ENCODE measurements at places on chromosomes 3 and 15. TPM values are rescaled to one million over a fixed set of nuclear protein-coding genes. Genes with fewer than 3 reads are reported as not detected.

GRCh38 chr3:46670891-46671427 is 22.5 kb downstream of the ALS2CL start:
- DNase-seq, result no peak

Gene IGDCC3
- total RNA-seq, result not detected

Gene SMAD3
- 38.2 TPM for total RNA-seq

GRCh38 chr15:43210807-43211206 is 10.0 kb downstream of the EPB42 start:
- DNase-seq, result no peak

Gene EPHB3
- total RNA-seq, result 8.7 TPM

DNA sequence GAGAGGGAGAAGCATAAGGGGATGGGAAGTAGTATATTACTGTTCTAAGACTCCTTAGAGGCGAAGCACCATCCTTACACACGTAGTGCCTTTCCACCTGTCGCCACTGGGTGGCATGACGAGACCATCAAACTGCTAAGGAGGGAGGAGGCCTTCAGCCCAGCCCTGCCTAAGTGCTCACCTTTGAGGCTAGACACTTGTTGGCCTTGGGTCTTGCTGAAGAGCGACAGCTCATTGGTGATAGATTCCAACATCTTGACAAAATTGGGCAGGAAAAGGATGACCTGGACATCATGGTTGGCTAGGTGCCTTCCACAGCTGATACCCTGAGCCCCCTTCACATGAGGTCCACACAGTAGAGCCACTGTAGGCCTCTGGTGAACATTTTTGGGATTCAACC is 19.6 kb downstream of the CLK3 start:
- DNase-seq, result peak; percentile 40

Gene SPESP1
- not detected for total RNA-seq

- peak; percentile 71 for DNase-seq
These were observed 48.0 kb downstream of the TYRO3 start for GRCh38 chr15:41606997-41607396.

Gene ABHD10
- total RNA-seq, result 78.2 TPM

Gene CYP1A2
- total RNA-seq, result 0.23 TPM

Gene CELSR3
- total RNA-seq, result 0.16 TPM

Gene CLRN1
- total RNA-seq, result not detected

DNA sequence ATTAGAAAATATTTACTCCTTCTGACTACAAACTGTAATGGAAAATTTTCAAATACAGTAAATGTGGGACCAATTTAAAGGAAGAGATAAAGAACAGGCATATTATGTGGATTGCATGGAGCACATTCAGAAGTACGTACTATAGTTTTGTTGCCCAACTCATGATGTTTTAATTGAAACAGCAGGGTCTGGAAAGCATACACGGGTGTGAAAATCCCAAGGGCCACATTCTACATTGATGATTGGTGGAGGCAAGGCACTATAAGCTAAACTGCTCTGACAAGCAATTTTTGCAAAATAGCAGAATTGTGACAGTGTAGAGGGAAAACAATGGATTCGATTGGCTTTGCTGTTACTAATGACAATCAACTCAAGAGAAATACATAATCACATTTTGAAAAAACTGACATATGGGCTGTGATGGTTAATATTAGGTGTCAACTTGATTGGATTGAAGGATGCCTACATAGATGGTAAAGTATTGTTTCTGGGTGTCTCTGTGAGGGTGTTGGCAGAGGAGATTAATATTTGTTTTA is 458.6 kb downstream of the PYDC2 start:
- DNase-seq, result no peak

Gene SLC49A4
- total RNA-seq, result 10.2 TPM

DNA sequence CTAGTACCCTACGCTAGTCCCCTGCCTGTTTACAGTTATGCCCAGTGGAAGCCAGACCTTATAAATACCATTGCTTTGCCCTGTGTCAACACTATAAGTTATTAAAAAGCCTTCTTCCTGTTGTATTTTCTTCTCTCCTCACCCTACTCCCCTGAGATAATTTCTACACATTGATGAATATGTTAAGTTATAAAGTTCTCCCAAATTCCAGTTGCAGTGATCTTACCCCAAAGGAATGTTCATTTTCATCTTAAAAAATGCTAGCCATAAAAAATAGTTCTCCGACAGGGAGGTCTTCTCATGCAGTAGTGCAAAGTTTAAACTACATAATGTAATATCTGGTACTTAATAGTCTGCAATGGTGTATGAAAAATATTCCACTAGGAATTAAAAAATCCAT is 58.6 kb downstream of the MAP2K5 start:
- no peak for DNase-seq

GRCh38 chr3:134033315-134033996 is 3.7 kb upstream of the SLCO2A1 start:
- DNase-seq, result no peak

Gene FOXL2NB
- not detected for total RNA-seq

- DNase-seq, result no peak
These were observed 20.6 kb downstream of the NR2F2 start for GRCh38 chr15:96350934-96351724.

DNA sequence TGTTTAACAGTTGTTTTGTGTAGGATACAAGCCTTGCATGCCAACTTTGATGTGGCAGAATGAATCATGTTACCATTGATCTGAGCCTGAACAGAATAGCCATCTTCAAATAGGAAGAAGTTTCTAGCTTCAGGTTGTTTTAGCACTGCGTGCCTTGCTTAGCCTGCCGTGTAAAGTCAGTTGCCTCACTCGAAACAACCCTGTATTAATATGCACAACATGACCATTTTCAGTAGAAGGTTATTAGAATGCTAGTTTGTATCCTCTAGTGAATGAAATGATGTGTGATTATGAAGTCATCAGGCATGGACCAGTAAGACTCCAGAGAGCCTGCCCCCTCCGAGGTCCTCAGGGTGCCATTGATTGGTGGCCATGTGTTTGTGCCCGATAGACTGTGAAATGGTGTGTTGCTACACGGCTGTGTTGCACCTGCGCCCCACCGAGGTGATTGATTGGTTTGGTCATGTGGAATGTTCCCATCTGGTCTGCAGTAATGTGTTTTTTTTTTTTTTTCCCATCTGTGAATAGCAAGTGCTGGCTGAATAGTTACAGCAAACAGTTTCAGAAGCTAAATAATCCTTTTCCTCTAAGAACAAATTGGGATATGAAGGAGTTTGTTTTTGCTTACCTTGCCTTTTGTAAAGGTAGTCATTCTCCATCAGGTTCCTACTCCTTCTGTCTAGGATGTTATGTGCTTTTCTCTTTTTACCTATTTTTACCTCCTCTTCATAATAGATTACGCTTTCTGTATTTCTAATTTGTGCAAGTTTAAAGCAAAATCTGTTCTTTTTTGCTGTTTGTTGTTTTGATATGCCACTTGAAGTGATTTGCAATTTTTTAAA is 214.9 kb downstream of the TCF12 start:
- no peak for DNase-seq

- peak; percentile 86 for DNase-seq
These were observed at the start of gene PHLDB2 for GRCh38 chr3:111859061-111859973. PHLDB2 (plus strand) TSS chr3:111859265; CDS start chr3:111884078, 24,813 bp downstream.

Gene VIPR1
- not detected for total RNA-seq

DNA sequence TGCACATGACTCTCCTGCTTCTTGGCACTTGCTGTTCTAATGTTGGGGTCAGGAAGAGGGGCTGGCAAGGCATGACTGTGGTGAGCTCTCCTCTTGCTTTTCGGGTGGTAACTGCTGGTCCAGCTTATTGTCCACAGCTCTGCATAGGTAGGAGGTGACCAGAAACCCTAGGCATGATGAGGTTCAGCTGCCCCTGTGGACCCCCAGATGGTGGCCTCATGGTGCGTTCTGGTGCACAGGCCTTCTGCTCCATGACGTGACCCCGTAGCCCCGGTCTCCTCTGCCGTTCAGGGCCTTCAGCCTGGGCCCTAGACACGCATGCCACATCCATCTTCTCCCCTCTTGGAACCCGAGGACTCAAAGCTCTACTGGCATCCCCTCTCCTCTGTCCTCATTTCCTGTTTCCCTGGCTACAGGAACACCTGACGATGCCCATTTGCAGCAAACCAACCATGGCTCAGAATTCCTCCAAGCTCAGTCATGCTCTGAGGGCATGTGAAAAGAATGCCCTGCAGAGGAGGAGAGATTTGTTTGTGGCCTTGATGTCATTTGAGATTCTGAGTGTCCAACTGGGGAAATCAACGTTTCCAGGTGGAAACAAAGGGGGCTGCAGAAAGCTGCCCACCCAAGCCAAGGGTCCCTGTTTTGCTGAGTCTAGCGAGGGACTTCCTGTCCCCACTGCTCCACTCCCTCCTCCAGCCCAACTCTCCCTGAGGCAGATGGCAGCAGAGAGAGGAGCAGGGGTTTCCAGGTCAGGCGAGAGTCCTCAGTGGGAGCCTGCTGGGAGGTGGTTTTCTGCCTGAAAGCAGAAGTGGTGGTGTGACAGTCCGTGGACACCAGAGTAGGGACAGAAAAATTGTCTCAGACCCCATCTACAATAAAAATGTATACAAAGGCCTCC is 198.7 kb upstream of the LYSMD4 start:
- no peak for DNase-seq

- DNase-seq, result no peak
These were observed 41.9 kb downstream of the SIDT1 start for GRCh38 chr3:113574213-113574612.

- DNase-seq, result no peak
These were observed 93.3 kb upstream of the CCDC54 start for GRCh38 chr3:107283948-107284347.

Gene LRRC34
- 3.9 TPM for total RNA-seq

DNA sequence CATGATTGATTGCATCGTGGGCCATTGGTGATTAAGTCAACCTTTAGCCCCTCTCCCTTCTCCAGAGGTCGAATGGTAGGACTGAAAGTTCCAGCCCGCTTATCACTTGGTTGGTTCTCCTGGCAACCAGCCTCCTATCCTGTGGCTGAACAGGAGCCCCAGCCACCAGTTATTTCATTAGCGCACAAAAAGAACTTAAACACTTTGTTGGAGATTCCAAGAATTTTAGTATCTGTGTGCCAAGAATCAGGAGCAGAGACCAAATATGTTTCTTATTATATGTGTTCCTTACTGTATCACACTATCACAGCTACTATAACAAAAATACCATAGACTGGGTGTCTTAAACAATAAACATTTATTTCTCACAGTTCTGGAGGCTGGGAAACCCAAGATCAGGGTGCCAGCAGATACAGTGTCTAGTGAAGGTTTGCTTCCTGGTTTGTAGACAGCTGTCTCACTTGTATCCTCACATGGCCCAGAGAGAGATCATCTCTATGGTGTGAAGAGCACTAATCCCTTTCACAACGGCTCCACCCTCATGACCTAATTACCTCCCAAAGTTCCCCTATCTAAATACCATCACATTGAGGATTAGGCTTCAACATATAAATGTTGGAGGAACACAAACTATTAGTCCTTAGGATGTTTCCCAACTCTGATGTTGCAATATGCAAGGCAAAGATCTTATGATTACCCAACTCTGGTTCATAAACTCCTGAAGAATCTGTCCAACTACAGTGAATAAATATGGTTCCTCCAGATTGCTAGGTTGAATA is 30.5 kb upstream of the APH1B start:
- no peak for DNase-seq

DNA sequence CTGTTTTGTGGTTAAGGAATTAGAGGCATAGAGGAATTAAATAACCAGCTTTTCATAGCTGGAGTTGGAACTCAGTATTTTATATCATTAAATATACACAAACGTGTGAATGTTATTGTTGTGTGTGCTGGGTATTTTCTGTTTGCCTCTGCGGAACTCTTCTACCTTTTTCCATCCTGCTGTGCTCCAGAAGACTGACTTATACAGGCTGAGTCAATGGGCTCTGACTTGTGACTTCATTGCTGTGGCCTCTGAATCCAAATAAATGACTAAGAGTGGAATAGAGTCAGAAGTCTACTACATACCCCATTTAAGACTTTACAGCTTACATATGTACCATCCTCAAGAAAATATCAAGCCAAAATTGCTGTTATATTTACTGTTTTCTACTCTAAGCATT is 17.6 kb downstream of the ARIH1 start:
- DNase-seq, result peak; percentile 45

Gene SUSD5
- 5.4 TPM for total RNA-seq

GRCh38 chr3:151085889-151086483 is 522 bp downstream of the MED12L start:
- peak; percentile 21 for DNase-seq

DNA sequence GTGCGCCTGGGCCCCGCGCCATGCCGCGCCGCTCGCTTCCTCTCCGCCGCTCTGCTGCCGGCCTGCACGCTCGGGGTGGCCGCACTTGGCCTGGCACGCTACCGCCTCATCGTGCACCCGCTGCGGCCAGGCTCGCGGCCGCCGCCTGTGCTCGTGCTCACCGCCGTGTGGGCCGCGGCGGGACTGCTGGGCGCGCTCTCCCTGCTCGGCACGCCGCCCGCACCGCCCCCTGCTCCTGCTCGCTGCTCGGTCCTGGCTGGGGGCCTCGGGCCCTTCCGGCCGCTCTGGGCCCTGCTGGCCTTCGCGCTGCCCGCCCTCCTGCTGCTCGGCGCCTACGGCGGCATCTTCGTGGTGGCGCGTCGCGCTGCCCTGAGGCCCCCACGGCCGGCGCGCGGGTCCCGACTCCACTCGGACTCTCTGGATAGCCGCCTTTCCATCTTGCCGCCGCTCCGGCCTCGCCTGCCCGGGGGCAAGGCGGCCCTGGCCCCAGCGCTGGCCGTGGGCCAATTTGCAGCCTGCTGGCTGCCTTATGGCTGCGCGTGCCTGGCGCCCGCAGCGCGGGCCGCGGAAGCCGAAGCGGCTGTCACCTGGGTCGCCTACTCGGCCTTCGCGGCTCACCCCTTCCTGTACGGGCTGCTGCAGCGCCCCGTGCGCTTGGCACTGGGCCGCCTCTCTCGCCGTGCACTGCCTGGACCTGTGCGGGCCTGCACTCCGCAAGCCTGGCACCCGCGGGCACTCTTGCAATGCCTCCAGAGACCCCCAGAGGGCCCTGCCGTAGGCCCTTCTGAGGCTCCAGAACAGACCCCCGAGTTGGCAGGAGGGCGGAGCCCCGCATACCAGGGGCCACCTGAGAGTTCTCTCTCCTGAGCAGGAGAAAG is 951 bp downstream of the GPR62 start:
- no peak for DNase-seq

Gene FANCD2OS
- not detected for total RNA-seq

Gene CKMT1B
- total RNA-seq, result not detected

GRCh38 chr3:56347219-56347871 is 120.9 kb downstream of the ERC2 start:
- DNase-seq, result peak; percentile 4

Gene CPNE4
- not detected for total RNA-seq

GRCh38 chr3:10964537-10965167 is 27.9 kb upstream of the SLC6A1 start:
- no peak for DNase-seq

- DNase-seq, result no peak
These were observed 78.9 kb upstream of the BLM start for GRCh38 chr15:90638201-90638691.

- DNase-seq, result no peak
These were observed 34.1 kb upstream of the TM4SF1 start for GRCh38 chr3:149411583-149411982.

- DNase-seq, result no peak
These were observed 47.4 kb upstream of the WNT7A start for GRCh38 chr3:13927295-13927694.
